M059J (cell line): ENCODE measurements at places on chromosomes 7 and 10.
A peak's percentile ranks its signal among the peaks of the same experiment; 100 is the strongest.

DNA sequence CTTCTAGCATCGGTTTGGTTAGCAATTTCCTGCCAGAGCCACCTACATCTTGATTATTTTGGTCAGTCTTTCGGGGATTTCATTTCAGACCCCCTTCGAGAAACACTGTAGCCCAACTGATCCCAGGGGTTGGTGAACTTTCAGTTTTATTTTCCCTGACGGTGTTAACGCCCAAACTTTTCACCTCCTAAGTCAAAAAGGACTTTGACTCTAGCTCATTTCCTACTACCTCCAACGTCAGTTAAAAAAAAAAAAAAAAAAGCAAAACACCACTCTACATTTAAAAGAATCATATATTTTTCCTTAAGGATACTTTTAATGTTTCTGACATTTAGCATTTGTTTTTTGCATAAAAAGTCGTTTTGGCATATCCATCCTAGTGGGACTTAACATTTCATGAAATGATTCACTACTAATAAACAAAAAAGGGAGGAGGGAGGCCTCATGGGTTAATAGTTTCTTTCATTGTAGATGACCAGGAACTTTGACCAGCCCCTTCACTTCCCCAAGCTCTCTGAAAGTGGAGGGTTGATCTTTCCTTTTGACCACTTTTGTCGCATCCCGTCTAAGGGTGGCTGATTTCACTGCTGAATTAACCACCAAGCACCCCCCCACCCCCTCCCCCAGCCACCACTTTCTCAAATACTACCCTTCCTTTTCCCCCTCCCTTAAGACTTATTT lies 764 bp upstream of the TCF7L2 start:
- peak; percentile 38 for DNase-seq

GRCh38 chr7:17680943-17681351 lies 259.3 kb downstream of the SNX13 start:
- DNase-seq: peak; percentile 64

- peak; percentile 55 for DNase-seq
Measured at GRCh38 chr7:82729172-82730030, 285.8 kb upstream of the CACNA2D1 start.

DNA sequence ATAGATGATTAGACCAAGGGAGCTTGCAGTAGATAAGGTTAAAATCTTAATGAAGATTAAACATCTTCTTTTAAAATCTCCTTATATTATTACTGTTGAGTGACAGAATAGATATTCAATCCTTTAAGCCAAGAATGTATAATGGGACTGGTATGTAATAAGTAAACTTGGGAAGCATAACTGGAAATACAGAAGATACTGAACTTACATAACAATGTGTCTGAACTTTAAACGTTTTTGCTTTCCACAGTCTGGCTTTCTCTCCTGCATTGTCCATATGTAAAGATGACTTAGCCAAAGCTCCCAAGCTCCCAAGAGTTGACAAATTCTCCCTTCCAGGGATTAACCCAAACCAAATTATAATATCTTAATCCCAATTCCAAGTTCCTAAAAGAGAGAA lies 129.8 kb downstream of the KCND2 start:
- DNase-seq: no peak

DNA sequence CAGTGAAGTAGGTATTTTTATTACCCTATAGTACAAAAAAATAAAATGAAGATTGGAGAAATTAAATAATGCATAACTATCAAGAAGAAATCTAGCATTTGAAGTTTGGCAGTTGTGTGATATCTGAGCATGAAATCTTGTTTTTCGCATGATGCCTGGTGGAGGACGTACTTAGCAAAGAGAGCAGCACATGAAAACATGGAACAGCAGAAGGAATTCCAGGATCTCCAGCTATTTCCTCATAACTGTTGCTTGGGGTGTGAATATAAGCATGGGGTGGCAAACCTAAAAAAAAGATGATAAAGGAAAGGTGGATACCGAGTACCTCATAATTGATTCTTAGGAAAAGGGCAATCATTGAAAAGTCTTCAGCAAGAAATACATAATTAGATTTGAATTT lies 174.3 kb upstream of the FAM3C start:
- no peak for DNase-seq

DNA sequence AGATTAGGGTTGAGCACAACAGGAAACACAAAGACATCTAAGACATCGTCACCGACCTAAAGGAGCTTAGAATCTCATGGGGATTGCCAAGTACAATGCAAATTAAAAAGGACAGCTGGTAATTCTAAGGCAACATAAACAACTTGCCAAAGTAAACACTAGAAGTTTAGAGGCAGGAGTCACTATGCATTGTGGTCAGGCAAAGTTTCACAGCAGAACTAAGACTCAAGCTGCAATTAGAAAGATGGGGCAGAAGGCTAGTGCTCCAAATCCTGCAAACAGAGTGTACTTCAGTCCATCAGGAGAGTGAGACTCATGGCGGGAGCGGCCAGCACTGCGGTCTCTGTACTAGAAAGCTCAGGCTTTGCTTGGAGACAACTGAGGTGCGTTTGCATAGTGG lies 52.7 kb downstream of the HIPK2 start:
- DNase-seq: peak; percentile 91

- no peak for DNase-seq
Measured at GRCh38 chr7:29574659-29575058, 11.0 kb downstream of the PRR15 start.

DNA sequence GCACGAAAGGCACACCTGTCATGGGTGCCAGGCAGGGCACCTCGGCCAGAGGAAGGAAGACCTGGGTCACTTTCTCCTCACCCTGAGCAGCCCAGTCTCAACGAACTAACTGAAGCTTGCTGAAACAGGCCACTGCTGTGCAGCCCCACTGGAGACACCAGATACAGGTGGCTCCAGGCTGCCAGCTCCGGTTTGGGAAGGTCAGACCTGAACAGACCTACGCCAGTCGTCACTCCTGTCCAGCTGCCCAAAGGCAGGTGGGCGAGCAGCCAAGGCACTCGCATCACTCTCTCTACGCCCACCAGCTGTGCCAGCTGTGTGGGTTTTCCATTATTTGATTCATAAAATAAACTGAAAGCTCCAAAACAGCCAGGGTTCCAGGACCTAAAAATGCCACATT lies 256.1 kb downstream of the ZMYND11 start:
- no peak for DNase-seq

GRCh38 chr10:89889606-89890005 lies 188.2 kb downstream of the KIF20B start:
- no peak for DNase-seq

DNA sequence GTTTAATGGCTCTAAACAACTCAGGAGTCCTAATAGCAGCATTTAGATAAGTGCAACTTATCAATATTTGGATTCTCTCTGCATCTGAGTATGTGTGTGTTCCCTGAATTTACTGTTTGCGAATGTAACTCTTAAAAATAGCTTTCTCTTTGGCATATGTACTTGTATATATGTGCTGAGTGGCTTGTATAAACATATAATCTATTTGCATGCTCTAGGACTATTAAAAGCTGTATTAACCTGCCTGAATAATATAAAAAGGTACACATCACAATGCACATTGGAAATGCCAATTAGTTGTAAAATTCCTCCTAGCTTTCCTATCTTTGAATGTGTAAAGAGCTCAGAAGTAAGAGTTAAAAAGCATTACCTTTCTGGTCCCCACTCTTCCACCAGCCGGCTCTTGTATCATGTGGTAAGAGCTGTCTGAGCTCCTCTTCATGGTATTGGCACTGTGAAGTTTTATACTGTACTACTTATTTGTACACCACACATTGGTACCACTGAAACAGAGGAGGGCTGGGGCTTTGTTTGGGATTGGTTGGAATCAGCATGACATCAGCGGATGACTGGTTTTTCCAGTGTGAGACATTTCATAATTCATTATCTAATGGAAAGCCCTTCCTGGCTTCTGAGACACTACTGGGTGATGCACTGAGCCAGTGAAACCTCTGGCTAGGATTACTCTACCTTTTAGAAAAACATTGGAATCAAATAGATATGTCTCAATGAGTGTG lies at the start of gene INHBA:
Gene INHBA (minus strand): TSS at position 456 of the 737 bp plus-strand sequence. CDS start 2,716 bp downstream, outside the sequence.
- DNase-seq: peak; percentile 70

- DNase-seq: no peak
Measured at GRCh38 chr7:75815418-75816064, 1.9 kb upstream of the CCL24 start.

GRCh38 chr10:350981-351501 lies 215.8 kb downstream of the ZMYND11 start:
- no peak for DNase-seq

GRCh38 chr7:83970081-83970480 lies 224.5 kb downstream of the SEMA3A start:
- DNase-seq: no peak

DNA sequence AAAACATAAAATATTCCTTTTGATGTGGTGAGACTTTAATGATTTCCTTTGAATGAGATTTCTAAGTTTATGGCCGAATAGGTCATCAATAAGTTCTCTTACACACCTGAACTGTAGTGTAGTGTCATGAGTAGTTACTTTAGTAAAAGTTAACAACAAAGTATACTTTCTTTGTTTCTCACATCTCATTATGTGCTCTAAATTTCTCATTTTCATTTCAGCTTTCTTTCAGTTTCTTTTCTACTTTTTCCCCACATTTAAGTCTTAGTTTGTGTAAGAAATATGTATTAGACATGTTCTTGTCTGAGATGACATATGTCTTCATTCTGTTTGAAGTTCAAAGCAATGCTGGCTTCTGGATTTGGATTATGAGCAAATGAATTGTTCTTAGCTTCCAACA lies 348.1 kb downstream of the ANKRD7 start:
- no peak for DNase-seq

DNA sequence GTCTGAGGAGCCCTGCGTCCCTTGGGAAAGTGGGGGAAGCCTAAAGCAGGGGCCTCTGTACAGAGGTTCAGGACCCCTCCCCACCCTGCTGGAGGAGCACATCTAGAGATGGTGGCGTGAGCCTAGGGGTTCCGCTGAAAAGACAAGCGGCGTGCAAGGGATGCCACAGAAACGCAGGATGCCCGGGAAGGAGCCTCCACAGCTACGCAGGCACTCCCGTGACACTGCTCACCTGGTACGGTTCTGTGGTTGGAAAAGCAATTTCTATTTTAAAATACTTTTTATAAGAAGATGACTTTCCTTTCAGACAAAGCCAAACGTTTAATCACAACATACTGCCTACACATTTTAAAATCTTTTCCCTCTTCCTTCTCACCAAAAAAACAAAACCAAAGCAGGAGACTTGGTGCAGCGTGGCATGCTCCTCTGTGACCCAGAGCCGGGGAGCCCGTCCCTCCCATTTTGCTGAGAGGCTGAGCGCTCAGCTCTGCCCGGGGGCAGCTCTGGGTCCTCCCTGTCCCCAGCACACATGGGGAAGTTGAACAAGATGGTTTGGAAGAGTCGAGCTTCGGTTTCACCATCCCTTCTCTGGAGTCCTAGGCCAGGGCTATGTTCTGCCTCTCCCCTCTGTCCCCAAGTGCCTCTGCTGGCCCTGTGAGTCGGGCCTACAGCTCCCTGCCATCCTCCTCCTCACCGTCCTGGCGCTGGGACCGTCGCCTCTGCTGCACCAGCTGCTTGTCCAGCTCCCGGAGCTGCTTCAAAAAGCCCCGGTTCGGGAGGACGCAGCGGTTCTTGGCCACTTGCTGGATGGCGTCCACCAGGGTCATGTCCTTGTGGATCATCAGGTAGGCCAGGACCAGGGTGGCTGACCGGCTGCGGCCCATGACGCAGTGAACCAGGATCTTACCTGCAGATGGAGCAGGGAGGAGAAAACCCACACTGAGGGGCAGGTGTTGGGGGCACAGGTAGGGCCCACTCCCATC lies 74.0 kb upstream of the SAMD8 start:
- DNase-seq: no peak

- DNase-seq: no peak
Measured at GRCh38 chr10:101165736-101166135, 34.6 kb downstream of the TLX1 start.

DNA sequence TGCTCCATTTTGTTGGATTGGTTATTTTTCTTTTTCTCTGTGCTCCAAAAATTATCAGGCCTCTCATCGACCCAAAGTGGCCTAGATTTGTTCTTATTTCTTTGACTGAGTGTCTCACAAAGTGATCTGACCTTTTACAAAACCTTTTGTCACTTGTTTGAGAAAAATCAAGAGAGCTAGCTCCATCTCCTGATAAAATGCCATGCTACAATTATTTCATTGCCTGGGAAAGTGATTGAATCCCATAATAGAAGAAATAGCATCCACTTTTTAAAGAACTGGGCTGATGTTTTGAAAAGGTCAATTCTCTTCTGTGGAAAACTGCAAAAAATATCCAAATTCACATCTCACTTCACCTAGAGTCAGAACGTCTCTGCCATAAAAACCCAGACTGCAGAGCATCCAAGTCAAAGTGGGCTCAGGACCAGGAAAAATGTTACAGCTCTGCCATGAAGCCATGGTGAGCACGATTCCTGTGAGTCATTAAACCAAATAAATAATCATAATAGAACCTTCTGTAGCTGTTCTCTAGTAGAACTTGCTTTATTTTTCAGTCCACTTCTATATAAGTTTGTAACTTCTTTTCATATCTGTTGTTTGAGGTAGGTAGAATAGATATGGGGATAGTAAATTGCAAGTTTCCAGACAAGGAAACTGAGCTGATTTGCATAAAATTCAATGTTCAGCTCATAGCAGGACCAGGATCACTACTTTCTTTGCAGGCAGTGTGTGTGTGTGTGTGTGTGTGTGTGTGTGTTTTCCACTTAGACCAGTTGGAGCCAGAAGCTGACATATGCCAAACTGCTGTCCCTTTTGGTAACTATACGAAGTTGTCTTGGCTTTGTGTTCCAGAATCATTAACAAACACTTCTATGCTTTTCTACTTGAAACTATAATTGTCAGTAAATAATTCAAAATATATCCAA lies 632.5 kb upstream of the ANKRD30A start:
- DNase-seq: peak; percentile 69

DNA sequence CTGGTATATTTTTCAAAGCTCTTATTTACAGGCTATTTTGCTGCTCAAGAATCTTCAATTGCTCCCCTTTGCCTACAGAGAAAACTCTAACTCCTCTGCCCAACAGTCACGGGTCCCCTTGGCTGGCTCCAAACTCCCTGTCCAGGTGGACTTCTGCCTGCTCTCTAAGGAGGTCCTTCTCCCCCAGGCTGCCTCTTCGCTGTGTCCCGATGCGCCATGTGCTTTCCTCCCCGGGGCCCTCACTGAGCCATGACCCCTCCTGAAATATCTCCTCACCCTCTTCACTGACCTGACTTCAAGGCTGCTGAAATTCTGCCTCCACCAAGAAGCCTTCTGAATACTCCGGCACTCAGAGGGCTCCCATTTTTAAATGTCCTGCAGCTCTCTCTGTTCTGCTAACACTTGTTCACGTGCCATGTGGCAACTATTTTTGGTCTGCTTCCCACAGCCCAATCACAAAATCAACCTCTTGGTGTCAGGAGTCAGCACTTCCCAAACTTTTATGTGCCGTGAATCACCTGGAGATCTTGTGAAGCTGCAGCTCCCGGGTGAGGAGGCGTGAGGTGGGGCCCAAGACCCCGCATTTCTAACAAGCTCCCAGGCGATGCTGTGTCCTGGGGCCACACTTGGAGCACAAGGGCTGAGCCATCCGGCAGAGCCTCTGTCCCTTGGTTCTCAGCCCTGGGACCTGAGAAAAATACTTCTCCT lies 85.7 kb upstream of the COL13A1 start:
- peak; percentile 26 for DNase-seq

DNA sequence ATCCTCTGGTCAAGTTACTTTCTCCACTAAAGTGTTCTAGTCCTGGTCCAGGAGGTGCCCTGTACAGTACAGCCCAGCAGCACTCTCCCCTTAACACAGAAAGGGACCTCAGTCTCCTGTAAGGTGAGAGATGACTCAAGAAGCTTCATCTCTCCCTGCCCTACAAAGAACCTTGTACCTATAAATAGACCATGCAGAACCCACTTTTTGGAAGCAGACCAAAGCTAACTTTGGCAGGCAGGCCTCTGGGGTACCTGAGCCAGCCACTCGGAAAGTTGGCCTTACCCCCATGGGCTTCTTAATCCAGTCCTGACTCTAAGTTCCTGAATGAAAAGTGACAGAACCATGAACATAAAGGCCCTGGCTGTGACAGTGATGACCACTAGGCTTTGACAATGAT lies 454.8 kb downstream of the KCNMA1 start:
- peak; percentile 54 for DNase-seq
